GM06990 (cell line): ENCODE measurements at places on chromosomes 12 and 14.

DNA sequence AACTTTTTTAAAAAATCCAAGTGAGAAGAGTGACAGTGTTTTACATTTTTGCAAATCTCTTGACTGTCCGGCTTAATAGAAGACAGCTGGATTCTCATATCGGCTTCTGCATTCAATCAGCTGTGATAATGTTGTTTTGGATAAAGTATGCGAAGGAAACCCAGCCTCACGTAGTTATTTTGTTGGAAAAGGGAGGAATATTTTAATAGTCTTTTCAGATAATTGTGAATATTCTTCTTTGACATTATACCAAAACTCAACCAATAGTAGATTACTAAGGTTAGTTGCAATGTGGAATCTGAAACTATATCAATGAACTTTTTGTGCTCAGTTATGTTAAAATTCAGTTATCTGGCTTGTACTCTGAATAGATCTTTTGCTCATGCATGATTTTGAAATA is 276.5 kb downstream of the ZFP36L1 start:
- DNase-seq = no peak

DNA sequence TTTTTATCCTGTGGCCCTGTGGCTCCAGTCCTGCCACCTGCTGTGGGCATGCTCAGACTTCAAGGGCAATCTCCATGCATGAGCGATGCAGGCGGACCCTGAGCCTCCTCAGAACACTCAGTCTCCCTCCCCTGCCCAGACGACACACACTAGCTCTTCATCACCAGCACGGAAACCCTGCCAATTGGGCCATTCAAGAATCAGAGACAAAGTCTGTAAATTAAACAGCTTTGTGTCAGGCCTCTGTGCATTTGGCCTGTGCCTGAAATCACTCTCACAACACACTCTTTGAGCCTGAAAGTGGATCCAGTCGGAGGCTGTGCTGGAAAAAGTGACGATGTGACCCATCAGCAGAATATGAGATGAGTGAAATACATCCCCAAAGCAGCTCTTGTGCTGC is 12.5 kb downstream of the POU6F1 start:
- DNase-seq = no peak

- DNase-seq = no peak
These were observed 188.7 kb upstream of the IGF1 start for GRCh38 chr12:102669056-102669455.

GRCh38 chr12:6276956-6277620 is 33.4 kb upstream of the PLEKHG6 start:
- no peak for DNase-seq

DNA sequence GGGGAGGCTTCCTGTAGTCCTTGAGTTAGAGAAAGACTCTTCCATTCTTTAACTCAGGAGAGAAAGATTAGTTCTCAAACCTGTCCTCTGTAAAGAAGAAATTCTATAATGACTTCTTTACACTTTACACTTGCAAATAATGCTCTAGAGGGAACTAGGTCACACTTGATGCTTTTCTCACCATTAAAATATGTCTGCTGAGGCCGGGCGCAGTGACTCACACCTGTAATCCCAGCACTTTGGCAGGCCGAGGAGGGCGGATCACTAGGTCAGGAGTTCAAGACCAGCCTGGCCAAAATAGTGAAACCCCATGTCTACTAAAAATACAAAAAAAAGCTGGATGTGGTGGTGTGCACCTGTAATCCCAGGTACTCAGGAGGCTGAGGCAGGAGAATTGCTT is 6.3 kb downstream of the NTN4 start:
- no peak for DNase-seq

DNA sequence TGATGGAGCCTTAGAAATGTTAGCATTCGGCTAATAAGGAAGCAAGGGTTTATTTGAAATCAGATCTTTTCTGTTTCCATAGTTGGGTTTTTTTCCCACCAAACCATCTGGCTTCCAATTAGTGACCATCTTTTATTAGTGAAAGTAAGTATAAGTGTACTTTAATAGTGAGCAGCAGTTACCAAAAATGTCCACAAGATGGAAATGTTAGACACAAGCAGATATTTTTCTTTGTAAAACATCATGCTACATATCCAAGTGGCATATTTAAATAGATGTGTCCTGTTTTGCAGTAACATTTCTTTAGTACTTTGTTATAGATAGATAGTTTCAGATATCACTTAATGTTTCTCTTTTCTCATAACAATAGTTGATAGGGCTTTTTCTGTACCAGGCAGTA is 28.8 kb downstream of the YEATS4 start:
- DNase-seq = peak; percentile 7

DNA sequence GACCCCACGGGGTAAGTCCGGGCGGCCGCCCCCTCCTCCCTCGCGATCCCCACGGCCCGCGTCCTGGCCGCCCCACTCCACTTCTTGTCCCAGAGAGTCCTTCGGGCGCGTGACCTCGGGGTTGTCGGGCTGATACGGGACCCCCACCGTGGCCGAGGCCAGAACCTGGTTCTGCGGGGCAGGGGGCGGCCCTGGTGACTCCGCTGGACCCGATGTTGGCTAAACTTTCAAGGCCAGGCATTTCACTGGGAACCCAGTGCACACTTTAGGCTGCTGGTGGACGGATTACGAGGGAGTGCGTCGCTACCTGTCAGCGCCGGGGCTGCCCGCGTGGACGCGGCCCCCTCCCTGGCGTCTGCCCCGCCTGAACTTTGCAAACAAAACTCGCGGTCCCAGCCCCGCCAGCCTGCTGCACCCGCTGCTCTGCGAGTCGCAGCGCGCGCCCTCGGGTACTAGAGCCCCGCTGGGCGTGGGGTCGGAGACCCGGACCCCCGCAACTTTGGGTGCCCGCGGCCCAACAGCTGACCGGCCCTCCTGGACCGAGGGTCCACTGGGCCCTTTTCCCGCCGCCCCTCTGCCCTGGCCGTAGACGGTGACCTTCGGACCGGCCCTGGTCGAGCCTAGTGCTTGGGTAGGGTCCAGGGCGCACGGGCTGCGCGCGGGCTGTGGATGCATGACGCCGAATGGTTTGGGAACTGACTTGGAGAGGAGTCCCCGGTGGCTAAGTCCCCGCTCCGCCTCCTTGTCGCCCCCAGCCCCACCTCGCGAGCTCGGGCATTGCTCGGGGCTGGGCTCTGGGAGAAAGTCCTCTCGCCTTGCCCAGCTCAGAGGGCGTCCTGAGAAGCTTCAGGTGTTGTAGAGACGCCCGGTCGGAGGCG is 624 bp downstream of the RIN3 start:
- peak; percentile 30 for DNase-seq

GRCh38 chr12:79452906-79453305 is 237.9 kb downstream of the PAWR start:
- DNase-seq = no peak

DNA sequence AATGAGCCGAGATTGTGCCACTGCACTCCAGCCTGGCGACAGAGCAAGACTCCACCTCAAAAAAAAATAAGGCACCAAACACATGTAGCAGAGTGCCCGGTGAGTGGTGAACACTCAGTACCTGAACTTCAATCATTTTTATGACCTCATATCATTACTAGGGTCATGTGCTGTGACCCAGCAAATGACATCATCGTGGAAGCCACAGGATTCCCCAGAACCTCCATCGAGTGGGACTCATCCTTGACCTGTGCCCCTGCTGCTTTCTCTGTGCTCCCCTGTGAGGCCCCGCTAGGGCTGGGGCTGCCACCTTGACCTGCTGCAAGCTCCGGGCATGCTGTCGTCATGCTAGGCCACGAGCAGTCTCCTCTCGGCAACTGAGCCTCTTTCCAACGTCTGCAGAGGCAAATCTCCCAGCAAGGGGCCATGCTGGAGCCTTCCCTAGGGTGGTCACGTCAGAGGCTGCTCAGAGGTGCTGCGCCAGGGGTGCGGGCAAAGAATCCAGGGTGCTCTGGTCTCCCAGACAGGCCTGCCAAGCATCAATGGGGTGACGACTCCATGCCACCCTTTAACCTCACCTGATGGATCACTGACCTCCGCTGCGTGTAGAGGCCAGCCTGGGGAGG is 18.5 kb downstream of the GLTP start:
- DNase-seq = no peak

DNA sequence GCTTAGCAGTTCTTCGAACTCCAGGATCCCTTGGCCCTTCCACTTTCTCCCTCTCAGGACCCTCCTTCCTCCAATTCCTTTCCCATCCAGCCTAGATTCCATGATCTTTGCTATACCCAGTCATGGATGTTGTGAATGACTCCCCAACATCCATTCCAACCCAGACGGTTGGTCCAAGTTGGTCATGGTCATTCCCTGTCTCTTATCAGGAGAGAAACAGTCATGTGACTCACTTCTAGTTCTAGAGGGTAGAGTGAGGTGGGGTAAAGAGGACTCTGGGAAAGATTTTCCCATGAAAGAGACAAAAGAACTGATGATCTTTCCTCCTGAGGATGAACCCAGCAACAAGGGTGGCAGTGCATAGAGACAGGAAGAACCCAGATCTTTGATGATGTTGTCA is 9.2 kb upstream of the P2RX7 start:
- no peak for DNase-seq

GRCh38 chr14:56858422-56858821 is 48.1 kb upstream of the OTX2 start:
- DNase-seq = no peak

DNA sequence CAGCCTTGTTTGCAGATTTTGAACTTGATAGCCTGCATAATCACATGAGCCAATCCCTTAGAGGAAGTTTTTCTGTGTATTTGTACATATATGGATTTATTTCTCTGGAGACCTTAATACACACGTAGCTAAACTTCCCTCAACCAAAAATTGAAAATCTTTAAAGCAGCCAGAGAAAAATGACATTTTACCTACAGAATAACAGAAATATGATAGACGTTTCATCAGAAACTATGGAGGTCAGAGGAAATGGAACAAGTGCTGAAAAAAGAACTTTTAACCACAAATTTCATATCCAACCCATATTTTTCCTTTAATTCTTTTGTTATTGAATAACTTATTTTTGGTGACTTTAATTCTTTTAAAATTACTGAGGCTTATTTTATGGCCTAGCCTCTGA is 177.7 kb downstream of the CCDC91 start:
- no peak for DNase-seq

DNA sequence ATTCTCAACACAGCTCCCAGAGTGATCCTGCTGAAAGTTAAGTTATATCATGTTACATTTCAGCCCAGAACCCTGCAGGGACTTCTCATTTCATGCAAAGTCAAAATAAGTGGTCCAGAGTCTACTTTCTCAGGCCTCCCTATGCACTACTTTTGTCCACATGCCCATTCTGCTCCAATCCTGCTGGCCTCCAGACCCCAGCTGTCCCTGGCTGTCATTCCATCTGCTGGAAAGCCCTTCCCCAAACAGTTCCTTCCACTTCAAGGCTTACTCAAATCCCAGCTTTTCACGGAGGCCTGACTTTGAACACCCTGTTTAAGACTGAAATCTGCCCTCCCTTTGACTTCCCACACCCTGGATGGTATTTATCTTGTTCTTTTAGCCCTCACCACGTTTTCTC is 109.8 kb upstream of the DNM1L start:
- no peak for DNase-seq

DNA sequence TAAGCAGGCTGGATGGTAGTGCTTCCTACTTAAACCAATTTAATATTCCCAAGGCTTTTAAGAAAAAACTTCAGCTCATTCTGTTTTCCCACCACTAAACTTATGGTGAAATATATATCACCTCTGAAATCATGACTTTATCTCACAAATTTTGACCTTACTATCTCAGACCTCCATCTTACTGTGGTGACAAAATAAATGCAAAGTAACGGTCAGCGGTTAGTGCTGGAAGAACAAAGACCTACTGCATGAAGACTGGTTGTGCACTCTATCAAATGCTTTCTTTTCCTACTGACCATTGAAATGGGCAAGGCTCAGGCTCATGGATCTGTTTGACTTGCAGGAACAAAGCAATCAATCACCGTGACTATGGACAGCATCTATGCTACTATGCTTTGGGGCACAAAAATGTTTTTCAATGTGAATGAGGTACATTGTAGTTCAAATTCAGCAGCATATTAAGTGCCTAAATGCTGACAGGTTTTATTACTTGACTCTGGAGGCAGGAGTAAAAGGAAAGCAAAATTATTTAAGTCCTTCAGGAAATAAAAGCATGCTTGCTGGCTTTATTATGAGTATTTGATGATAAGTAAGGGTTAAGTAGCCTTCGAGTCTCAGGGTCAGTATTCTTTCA is 43.1 kb upstream of the GTF2A1 start:
- no peak for DNase-seq
